ENCODE measurements at places on chromosomes 7 and 10.

DNA sequence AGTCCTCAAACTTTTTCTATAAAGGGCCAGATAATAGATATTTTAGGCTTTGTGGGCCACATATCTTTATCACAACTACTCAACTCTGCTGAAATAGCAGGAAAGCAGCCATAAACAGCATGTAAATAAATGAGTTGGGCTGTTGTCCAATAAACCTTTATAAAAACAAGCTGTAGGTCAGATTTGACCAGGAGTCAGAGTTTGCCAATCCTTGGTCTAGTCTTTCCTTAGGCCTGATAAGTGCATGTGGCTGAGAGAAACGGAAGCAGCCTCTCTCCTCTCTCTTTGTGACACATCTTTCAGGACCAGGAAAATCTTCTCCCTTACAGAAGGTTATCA, 724.5 kb downstream of the GRID1 start:
- DNase-seq: no peak

DNA sequence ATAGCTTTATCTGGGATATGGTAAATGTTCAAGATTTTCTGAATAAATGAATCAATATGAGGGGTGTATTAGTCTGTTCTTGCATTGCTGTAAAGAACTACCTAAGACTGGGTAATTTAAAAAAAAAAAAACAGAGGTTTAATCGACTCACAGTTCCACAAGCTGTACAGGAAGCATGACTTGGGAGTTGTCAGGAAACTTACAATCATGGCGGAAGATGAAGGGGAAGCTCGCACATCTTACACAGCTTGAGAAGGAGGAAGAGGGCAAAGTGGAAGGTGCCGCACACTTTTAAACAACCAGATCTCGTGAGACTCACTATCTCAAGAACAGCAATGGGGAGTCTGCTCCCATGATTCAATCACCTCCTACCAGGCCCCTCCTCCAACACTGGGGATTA, 32.5 kb upstream of the OTUD1 start:
- no peak for DNase-seq

GRCh38 chr7:138125598-138126111, 49.4 kb downstream of the AKR1D1 start:
- no peak for DNase-seq

DNA sequence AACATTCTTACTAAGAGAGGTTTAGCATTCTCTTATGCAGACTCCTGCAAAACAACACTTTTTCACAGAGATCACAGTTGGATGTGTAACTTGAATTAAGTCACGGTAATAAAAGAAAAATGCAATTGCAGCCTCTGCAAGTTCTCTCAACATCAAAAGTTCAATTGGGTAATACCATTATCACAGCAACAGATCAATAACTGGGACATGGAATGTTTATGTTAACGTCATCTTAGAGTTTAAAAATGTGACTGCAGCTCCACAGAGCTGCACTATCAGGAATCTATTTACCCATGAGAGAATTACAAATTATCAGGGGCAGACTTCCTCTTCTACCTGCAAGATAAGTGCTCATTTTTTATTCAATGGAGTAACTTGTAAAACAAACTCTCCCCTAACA, 86.7 kb downstream of the VSTM4 start:
- DNase-seq: no peak

GRCh38 chr10:11684717-11685645, 57.2 kb upstream of the ECHDC3 start:
- peak; percentile 85 for DNase-seq

GRCh38 chr10:16934461-16934860, 117.2 kb upstream of the RSU1 start:
- no peak for DNase-seq

DNA sequence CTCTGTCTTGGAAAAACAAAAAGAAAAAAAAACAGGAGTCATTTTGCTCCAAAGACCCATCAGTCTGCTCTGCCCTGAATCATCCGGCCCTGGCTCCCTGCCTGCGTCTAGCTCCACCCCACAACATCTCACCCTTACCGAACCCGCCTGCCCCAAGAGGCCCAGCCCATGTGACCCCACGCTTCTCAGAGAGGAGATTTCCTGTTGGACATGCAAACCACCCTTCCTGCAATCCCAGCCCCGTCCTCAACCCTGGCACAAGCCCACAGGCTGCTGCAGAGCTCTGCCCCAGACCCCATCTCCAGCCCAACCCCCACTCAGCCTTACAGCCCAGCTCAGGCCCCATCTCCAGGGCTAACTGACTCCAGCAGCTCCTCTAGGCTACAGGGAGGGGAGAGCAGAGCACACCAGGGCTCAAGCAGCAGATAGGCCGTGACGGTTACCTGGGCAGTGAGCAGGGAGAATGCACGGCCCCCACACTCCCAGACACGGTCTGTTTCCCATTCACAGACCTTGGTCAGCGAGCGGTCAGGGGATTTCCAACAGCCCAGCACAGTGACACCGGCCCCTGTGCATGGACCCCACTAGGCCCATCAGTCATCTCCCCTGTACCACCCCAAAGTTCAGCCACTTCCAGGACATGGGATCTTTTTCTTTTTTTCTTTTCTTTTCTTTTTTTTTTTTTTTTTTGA, 69.9 kb upstream of the GTF2I start:
- no peak for DNase-seq

DNA sequence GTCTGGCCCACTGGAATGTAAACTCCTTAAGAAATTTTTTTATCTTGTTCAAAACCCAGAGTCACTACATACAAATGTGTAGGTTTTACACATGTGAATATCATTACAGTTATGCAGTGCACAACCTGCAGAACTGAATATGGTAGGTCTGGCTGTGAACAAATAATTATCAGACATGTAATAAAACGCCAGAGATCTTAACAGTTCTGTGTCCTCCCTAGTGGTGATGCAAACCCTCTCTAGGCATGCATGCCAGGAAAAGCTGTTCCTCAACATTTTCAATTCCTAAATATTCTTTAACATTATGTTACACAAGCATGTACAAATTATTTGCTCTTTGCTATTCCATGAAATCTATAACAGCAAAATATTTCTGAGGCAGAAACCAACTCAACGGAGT, 124.6 kb downstream of the IMMP2L start:
- no peak for DNase-seq

All from thymus (tissue), 14 donors.